ENCODE measurements at places on chromosomes 6 and 20.

- no peak for DNase-seq
These were observed 17.7 kb downstream of the GFOD1 start for GRCh38 chr6:13469693-13470092.

- no peak for DNase-seq
These were observed 37.9 kb downstream of the PLCG1 start for GRCh38 chr20:41175201-41175651.

DNA sequence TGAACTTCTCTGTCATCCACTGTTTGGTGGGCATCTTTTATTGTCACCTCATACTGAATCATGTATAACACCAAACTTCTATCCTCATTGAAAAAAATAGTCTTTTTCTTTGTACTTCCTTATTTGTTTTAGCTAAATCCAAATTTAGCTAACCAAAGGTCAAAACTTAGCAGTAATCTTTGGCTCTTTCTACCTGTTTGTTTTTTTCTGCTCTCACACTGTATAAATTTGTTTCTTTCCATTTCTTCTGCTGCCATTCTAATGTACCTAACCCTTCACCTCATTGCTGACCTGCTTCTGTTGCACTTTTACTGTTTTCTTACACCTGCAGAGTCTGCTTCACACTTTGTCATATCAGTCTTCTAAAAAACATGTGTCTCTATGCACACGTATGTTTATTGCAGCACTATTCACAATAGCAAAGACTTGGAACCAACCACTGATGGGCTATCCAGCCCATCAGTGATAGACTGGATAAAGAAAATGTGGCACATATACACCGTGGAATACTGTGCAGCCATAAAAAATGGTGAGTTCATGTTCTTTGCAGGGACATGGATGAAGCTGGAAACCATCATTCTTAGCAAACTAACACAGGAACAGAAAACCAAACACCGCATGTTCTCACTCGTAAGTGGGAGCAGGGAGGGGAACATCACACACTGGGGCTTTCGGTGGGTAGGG is 7.2 kb downstream of the ATRN start:
- DNase-seq: no peak

DNA sequence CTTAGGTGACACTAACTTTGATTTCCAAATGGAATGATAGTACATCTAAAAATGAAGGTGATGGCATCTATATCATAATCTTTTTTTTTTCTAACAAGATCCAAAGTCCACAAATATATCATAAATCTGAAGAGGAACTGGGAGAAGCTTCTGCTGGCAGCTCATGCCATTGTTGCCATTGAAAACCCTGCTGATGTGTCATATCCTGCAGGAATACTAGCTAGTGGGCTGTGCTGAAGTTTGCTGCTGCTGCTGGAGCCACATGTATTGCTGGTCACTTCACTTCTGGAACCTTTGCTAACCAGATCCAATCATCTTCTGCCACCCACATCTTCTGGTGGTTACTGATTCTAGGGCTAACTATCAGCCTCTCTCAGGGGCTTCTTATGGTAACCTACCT is 27.4 kb upstream of the KHDC1 start:
- no peak for DNase-seq

DNA sequence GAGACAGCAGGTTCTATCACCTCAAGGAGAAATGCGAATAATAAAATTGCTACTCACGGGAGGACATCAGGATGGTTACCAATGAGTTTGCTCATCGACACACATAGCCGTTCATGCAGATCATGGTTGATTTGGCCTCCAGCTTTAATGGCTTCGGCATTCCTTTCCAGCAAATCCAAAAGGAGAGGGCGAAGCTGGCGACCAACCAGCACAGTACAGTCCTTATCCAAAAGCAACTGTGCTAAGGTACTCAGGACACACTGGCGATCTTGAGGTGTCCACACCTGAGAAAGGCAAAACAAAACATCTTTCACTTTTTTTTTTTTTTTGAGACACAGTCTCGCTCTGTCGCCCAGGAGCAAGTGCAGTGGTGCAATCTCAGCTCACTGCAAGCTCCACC is 16.3 kb downstream of the MDN1 start:
- DNase-seq: no peak

DNA sequence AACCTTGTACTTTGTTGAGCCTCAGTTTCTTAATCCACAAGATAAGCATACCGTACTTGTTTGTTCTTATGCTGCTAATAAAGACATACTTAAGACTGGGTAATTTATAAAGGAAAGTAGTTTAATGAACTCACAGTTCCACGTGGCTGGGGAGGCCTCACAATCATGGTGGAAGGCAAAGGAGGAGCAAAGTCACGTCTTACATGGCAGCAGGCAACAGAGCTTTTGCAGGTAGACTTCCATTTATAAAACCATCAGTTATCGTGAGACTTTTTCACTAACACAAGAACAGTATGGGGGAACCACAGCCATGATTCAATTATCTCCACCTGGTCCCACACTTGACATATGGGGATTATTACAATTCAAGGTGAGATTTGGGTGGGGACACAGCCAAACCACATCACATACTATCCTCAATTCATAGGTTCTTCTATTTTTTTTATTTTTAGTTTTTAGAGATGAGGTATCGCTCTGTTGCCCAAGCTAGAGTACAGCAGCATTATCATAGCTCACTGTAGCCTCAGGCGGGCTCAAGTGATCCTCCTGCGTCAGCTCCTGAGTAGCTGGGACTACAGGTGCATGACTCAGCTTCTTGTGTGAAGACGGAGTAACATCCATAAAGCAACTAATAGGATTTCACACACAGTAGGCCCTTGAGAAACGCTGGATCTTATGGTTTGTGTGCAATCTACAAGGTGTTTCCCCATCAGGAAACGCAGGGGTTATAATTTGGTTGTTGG is 76.7 kb upstream of the IYD start:
- DNase-seq: no peak

GRCh38 chr6:16135066-16135465 is 6.2 kb downstream of the MYLIP start:
- DNase-seq: no peak

DNA sequence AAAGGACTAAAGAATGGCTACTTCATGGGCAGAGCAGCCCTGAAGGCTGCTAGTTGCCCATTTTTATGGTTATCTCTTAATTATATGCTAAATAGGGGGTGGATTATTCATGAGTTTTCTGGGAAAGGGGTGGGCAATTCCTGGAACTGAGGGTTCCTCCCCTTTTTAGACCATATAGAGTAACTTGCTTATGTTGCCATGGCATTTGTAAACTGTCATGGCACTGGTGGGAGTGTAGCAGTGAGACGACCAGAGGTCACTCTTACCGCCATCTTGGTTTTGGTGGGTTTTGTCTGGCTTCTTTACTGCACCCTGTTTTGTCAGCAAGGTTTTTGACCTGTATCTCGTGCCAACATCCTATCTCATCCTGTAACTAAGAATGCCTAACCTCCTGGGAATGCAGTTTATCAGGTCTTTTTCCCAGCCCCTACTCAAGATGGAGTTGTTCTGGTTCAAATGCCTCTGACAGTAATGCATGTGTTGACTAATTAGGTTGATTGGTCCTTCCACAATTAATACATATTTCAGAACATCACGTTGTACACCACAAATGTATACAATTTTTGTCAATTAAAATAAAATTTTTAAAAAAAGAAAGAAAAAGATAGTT is 139.5 kb downstream of the PDE7B start:
- no peak for DNase-seq

All from HL-60 (cell line).